ENCODE measurements at places on chromosomes 11 and 22.

DNA sequence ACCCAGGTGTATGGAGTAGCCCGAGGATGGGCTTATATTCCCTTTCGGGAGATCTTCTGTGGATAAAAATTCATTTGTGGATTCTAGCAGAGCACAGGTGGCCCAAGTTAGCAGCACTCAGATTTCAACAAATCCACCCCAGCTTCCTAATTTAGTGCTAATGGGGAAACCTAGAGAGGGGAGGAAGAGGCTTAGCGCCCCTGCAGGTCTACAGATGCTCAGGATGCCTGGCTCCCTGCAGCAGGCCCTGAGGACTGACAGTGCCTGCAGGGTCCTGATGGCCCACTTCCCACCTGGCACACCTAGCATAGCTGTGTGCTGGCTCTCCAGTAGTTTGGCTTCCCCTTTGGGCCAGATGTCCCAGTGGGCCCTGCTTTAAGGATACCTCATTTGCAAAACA lies 6.5 kb downstream of the DGAT2 start:
- no peak for DNase-seq

GRCh38 chr11:118996926-118997626 lies 862 bp upstream of the CENATAC start:
- no peak for DNase-seq

GRCh38 chr11:104570078-104570701 lies 328.1 kb downstream of the CASP12 start:
- no peak for DNase-seq

GRCh38 chr22:36730176-36730858 lies 26.8 kb upstream of the CACNG2 start:
- no peak for DNase-seq

GRCh38 chr11:86144846-86145245 lies 76.0 kb upstream of the PICALM start:
- DNase-seq = no peak

GRCh38 chr11:42967653-42968052 lies 344.1 kb upstream of the API5 start:
- no peak for DNase-seq

DNA sequence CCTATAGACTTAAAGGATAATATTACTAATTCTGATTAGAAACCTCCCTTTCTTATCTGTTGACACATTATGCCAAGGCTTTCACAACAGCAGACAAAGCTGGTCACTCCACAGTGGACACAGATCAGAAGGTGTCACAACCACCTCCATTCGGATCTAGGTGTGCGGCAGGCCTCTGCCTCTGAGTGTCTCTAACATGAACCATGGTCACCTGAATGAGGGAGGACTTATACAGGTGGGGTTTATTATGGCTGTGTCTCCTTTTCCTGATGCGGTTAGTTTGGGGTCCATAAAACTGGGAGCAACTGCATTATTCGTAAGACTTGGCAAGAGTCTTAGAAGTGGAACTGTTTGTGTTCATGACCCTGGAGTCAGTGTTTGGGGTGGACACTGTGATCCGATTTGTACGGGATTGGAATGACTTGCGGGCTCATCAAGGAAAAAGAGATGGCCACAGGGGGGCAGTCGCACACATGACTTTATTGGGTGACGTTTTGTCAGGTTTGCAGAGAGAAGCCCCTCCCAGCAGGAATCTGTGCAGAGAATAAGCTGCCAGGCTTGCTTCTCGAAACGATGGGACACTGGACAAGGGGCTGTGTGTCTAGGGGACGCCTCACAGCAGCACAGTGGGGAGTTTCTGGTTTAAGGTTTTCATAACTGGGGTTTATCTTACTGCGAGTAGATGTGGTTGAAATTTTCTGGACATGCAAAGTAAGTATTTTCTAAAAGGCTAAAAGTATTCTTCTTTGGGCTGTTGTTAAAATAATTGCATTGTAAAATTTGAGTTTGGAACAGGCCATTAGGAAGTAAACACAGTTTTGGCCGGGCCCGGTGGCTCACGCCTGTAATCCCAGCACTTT lies 90.6 kb downstream of the GAB4 start:
- DNase-seq = peak; percentile 21
